Myometrial cell (primary cell): ENCODE measurements at places on chromosomes 2 and 18. TPM values are rescaled to one million over a fixed set of nuclear protein-coding genes. Genes with fewer than 3 reads are reported as not detected.

The SIGLEC15 gene
- 6.0 TPM in 1 of 2 replicates, not detected in the other for total RNA-seq

The MXD1 gene
- 2.0 and 3.0 TPM in 2 replicates for total RNA-seq

The CEBPZOS gene
- 21.3 and 47.0 TPM in 2 replicates for total RNA-seq

The MEP1B gene
- not detected in 2 replicates for total RNA-seq

The NETO1 gene
- 0.18 and 0.29 TPM in 2 replicates for total RNA-seq

The AGXT gene
- not detected in 2 replicates for total RNA-seq

The LIMS4 gene
- 2.3 and 8.0 TPM in 2 replicates for total RNA-seq

The POLR1B gene
- total RNA-seq: 9.2 and 11.3 TPM in 2 replicates

The PTPRM gene
- total RNA-seq: 26.5 and 29.6 TPM in 2 replicates
